ENCODE measurements at places on chromosomes 16 and 17.

DNA sequence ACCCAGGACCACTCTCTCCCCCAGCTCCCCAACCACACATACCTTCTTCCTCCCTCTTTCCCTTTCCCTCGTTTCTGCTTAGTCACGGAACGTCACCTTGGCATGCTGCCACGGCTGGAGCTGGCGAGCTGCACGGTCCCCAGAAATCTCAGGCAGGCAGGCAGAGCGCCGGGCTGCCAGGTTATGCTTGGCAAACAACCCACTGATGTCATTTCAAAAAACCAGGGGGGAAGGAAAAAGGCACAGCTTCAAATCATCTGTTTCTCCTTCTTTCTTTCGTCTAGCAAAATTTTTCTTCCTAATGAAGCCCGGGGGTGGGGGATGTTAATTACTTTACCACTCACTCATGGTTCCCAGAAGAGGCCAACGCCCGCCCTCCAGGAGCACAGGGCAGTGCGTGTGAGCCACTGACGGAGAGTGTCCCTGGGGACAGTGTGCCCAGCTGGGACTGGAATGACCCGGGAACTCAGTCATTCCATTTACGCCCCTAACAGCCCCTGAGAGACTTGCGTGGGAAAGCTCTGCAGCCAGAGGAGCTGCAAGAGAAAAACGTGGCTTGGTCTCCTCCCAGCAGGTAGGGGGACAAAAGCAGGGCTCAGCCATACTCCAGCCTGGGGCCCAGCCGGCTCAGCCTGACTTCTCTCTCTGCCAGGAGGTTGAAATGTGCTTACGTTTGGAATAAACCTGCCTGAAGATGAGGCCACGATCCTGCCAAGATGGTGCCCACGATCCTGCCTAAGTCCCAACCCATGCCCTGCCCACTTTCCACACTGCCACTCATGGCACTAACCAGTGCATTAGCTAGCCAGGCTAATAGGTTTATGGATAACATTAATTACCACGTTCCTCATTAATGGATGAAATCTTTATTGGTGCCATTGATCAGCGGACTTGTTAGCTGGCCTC is 198.9 kb downstream of the ZFHX3 start:
- no peak for DNase-seq

DNA sequence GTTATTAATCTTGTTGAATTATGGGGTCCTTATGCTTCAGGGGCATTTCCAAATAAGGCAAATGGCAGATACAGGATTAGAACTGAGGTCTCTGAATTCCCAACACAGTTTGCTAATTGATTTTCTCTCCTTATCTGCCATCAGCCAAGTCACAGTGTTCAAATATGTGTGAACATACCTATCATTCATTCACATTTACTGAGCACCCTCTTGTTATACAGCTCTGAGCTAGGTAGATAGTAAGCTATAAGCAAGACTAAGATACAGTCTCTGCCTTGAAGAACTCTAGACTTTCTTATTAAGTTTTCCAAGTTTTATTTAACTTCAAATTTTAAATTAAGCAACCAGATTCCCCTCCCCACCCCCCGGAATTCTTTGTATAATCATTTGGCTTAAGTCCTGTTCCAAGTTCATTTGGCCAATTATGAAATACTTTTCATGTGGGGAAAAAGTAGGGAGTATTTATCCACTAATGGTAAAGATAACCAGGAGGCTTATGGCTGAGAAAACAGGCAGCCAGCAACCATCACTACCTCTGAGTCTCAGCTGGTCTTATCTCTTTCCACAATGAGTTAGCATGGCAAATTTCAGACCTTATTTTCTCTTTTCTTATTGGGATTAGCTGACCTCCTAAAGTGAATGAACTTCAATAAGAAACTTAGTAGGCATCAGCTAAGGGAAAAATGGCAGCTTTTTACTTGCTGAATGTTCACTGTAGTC is 31.4 kb upstream of the CORO6 start:
- DNase-seq: no peak

DNA sequence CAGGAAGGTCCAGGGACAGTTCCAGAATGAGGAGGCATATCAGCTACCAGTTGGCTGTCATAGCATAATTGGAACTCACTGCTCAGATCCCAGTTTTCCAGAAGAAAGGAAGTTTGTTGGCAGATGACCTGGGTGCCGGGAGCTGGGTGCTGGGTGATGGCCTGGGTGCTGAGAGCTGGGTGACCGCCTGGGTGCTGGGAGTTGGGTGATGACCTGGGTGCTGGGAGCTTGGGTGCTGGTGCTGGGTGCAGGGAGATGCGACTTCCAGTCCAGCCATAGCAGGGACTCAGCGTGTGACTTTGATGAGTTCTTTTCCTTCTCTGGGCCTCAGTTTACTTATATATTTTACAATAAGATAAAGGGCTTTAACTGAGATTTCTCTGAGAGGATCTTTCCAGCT is 18.0 kb downstream of the WSCD1 start:
- no peak for DNase-seq

DNA sequence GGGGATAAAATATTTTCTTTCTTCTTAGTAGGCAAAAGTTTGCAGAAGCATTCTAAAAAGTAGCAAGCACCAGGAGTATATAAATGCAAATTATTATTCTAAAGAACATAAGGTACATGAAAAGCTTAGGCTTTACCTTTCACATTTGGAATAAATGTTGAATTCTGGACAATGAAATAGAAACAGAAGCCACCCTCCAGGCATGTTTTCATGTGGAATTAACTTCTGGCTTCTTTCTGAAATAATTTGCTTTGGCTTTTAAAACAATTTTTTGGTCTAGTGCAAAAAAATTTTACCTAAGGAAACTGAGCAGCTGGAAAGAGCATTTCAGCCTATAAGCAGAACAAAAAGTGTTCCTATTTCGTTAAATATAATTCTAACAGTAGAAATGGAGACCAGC is 109.5 kb upstream of the CORO6 start:
- no peak for DNase-seq
